ENCODE measurements at places on chromosomes 5 and 9.

GRCh38 chr5:1336749-1337488, 8.0 kb downstream of the CLPTM1L start:
- DNase-seq = no peak

DNA sequence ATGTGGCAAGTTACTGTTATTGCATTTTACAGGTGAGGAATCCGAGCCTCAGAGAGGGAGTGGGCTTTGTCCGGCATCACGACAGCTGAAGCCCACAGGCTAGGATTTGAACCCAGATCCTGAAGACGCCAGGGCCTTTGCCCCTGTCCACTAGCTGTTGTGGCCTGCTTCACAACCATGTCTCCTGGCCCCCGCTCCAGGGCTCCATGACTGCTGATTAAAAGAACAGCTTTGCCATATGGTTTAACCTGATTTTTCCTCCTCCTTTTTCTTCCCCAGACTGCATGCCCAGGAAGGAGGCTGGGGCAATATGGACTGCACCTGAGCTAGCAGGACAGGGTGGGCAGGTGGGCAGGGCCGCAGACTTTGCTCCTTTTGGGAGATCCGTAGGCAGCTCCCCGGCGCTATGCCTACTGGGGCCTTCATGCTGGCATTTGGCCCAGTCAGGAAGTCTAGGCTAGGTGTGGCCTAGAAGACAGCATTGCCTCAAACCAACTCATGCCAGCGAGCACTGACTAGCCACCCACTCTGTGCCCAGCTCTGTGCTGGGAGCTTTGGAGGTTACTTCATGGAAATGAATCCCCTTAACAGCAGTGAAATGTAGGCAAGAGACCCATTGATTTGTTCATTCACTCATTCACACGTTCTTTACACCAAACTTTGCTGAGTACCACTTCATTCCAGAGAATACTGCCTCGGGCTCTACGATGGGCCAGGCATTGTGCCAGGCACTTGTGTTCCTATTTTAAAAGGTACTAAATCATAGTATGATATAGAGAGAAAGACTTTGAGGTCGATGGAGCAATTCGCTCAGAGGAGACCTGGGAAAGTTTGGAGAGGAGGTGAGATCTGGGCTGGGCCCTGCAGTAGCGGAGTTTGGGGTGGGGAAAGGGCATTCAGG, 94.3 kb upstream of the CPEB4 start:
- no peak for DNase-seq

DNA sequence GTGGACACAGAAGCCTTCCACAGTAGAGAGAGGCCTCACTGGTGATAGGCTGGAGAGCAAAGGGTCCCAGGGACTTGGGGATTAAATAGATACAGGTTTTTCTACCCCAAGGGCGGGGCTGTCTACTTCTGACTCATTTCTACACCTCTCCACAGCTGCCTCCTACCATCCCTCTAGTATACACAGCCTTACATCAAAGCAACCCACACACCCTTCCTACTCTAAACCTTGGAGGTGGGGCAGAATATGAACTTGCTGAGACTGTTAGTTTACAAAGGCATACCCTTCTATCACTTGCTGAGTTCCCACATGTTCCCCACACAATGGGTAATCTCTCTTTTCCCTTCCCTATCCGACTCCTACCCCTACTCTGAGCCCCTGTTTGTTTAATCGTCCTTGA, 19.9 kb upstream of the PCA3 start:
- no peak for DNase-seq

GRCh38 chr5:30968971-30969370, 224.5 kb upstream of the CDH6 start:
- no peak for DNase-seq

GRCh38 chr9:88302579-88303324, 85.5 kb upstream of the SPIN1 start:
- DNase-seq = no peak

DNA sequence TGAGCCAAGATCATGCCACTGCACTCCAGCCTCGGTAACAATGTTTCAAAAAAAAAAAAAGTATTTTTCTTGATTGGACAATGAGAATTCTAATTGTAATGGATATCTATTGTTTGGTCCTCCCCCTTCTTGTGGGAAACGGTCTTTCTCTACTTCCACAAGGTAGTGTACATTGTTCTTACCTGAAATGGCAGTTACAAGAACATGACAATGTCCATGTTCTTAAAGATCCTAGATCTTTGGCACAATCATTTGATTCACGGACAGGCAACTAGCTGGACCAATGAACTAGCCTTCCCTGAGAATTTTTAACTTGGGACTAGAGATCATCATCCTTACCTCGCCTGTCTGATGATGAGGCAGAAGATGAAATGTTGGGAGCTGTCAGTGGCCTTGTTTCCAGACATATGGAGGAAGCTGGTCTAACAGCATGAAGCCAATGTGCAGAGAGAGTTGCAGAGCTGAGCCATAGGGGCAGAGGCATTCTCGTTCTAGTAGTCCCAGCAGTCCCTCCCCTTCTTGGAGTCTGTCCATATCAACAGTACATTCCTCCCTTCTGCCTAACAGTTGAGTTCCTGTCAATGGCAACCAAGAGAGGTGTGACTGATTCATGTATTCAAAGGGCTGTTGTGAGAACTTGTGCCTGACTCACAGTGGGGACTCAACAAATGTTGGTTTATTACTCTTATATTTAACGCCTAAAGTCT, 2.1 kb upstream of the MARCHF6 start:
- DNase-seq = no peak

GRCh38 chr5:150765799-150766169, 7.0 kb upstream of the DCTN4 start:
- peak; percentile 35 for DNase-seq

DNA sequence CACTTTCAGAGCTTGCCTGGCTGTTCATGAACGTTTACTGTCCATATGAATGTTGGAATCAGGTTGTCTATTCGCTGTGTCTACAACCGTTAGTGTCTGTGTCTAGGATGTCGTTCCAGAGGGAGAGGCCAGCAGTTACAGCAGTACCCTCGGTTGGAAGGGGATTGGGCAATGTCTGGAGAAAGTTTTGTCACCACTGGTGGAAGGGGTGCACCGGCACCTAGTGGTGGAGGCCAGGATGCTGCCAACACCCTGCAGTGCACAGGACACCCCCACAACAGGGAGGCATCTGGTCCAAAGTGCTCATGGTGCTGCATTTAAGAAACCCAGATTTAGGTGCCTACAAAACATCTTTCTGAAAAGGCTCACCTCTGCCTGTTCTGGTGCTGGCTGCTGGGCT, 220.7 kb downstream of the FANCC start:
- DNase-seq = no peak

DNA sequence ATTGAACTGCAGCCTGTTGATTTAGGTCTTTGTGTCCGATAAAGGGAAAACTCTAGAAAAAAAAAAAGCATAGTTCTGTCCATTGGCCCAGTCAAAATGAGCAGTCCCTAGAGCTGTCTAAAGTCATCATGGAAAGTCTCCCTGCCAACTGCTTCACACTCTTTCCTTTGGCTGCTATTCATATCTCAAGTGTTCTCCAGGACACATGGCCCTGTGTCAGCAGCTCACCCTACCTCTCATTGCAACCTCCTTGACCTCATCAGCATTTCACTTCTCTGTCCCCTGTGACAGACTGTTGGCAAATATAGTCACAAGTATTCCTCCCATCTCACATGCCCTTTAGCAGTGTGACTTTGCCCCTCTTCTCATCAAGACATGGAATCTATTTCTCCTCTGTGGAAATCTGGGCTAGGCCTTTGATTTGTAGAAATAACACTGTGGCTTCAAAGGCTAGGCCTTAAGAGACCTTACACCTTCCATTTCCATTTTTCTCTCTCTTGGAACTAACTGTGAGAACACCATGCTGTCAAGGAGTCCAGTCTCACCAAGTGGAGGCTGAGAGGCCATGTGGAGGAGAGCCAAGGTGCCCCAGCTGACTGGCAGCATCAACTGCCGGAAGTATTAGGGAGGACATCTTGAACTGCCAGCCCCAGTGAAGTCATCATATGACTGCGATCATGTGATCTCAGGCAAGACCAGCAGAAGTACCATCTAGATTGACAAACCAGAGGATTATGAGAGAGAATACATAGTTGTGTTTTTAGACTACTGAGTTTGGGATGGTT, 149.4 kb upstream of the TARS1 start:
- no peak for DNase-seq

Data from SIG-M5 (cell line).